GM23338 (cell line): ENCODE measurements at places on chromosomes 6 and 20. TPM values are rescaled to one million over a fixed set of nuclear protein-coding genes. Genes with fewer than 3 reads are reported as not detected.

GRCh38 chr6:43703512-43704429 is 16.2 kb upstream of the MRPS18A start:
- H3K4me1 ChIP-seq = peaks cover 52% of the 10 kb centered on the region
- no peak for DNase-seq
- no peaks in the 10 kb centered on the region for H3K36me3 ChIP-seq

Gene SYNE1
- 9.7 and 13.6 TPM in 2 replicates for total RNA-seq

DNA sequence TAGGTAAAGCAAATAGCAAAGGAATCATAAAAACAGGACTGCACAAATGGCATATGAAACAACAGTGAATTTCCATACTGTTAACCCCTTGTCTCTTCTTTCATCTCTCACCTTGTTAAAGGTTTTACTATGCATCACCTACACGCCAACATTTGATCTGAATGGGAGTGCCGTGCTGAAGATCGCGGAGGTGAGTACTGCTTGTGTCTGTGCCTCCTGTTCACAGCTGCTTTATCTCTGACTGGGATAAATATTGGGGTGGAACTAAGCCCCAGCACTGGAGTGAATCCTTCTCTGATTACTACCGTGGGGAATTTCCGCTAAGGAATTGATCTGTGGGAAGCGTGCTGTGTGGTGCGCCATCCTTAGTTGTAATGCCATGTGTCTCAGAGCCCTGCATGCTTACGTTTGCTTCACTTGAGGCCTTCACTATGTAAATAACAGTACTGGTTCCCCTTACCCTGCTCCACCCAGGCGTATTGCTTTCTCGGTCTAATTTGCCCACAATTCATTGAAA is 11.4 kb upstream of the PBOV1 start:
- no peaks in the 10 kb centered on the region for H3K36me3 ChIP-seq
- DNase-seq = no peak
- no peaks in the 10 kb centered on the region for H3K27me3 ChIP-seq
- no peak overlapping the region for H3K4me3 ChIP-seq
- no peak overlapping the region for H3K27ac ChIP-seq

Gene CNR1
- 2.6 and 2.8 TPM in 2 replicates for total RNA-seq

DNA sequence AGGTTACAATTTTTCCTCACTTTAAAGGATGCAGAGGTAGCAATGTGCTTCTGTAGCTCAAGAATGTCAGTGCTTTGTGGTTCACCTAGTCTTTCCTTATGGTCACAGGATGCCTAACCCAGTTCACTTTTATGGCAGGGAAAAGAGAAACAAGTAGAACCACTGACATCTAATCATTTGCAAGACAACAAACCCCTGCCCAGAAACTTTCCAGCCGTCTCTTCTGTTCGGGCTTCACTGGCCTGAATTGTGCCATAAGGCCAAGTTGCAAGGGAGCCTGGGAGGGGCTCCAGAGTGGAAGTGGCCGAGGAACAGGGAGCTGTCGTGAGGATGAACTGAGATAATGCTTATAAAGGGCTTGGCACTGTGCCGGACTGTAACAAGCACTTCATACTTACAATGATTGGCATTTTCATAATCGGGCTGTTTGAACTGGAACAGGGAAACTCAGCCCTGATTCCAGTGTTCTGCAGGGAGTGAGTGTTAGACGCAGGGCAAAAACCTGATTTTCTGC is 212.6 kb downstream of the BCAS1 start:
- no peaks in the 10 kb centered on the region for H3K27me3 ChIP-seq
- peaks cover 7% of the 10 kb centered on the region; the same call in 1 of the 2 replicates for H3K4me1 ChIP-seq
- no peak overlapping the region for H3K4me3 ChIP-seq

Gene SYCP2L
- 4.9 and 11.0 TPM in 2 replicates for total RNA-seq

DNA sequence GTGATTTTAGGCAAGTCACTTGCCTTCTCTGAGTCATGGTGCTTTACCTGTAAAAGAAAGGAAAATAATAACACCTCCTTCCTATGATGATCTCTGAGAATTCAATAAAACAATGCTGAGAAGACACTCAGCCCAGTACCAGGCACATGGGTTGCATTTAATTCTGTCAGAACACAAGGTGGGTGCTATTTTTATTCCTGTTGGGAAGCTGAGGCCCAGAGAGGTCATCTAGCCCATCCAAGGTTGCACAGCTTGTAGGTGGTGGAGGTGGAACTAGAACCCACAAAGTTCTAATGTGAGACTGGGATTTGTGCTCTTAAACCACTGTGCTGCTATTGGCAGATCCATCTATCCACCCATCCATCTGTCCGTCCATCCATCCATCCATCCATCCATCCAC is 39.6 kb upstream of the PTGIS start:
- no peak overlapping the region for H3K4me3 ChIP-seq
- H3K27me3 ChIP-seq = no peaks in the 10 kb centered on the region
- no peaks in the 10 kb centered on the region; the same call in 1 of the 2 replicates for H3K4me1 ChIP-seq
- no peak for DNase-seq
- H3K27ac ChIP-seq = no peak overlapping the region
- no peaks in the 10 kb centered on the region for H3K36me3 ChIP-seq

DNA sequence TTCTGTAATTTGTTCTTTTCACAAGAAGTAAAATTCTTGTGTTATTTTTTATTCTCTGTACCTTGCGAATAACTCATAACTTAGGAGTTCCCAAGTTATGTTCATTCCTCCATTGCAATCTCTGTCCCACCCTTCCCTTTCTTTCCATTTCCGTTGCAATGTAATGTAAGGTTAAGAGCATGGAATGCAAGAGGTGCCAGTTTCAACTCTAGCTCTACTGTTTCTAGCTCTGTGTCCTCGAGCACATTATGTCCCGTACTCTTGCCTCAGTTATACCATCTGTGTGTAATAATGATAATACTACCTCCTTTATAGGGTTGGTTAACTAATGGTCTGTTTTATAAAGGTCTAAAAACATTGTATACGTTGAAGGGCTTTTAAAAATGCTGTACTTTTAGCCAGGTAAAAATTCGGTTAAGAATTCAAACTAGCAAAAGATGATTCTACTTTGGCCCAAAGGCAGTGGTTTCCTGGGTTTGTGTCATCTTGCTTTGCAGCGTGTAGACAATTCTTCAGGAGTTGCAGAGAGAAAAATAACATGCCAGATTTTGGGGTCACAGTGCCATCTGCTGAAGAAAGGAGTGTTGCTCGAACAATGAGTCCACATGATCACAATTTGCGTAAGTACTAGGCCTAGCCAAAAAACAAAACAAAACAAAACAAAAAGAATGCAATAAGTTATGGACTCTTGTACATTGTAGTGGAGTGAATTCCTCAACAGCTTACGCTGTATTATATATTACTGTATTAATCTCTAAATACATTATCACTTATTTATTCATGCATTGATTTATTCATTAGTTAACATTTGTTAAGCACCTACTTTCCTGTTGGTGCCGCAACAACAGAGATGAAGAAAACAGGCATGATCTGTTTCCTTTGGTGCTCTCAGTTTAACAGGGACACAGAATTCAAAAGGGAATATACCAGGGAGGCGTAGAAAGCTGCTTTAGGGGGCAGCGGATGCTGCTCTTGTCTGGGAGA is 10.0 kb upstream of the PFDN4 start:
- no peaks in the 10 kb centered on the region for H3K4me1 ChIP-seq
- no peaks in the 10 kb centered on the region for H3K36me3 ChIP-seq
- H3K4me3 ChIP-seq = no peak overlapping the region

GRCh38 chr6:140047321-140047720 is 672.9 kb upstream of the CITED2 start:
- no peak for DNase-seq
- no peak overlapping the region for H3K27ac ChIP-seq
- H3K27me3 ChIP-seq = no peaks in the 10 kb centered on the region
- no peaks in the 10 kb centered on the region for H3K36me3 ChIP-seq
- peaks cover 28% of the 10 kb centered on the region for H3K4me1 ChIP-seq
